Progenitor cell of endocrine pancreas (in vitro differentiated cells): ENCODE measurements at places on chromosomes 4 and X. TPM values are rescaled to one million over a fixed set of nuclear protein-coding genes. Genes with fewer than 3 reads are reported as not detected.

- no peak for DNase-seq
Measured at GRCh38 chr4:180434131-180434895, 1808.9 kb upstream of the TENM3 start.

DNA sequence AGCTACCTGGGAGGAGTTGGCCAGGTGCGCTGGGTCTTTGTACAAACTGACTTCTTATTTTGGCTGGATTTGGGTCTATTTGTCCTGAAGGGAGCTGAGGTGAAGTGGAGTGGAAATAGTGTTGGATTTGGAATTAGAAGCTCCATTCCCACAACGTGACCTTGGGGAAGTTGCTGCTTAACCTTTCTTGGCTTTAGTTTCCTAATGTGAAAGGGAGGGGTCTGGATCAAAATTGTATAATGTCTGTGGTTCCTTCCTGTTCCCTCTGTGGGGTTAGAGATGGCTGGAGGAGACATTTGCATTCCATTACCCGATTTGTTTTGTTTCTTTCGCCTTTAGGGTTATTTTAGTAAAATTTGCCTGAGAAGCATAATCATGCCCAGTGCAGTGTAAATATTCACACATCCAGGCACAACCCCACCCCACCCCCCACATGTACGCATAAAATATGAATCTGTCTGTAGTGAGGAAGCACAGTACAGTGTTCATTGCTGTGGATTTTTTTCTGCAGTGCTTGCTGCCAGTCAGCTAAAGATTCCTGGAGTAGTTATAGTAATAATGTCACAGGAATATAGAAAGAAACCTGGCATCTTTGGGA lies 21.5 kb downstream of the JADE1 start:
- no peak for DNase-seq

Gene SH2D1A
- total RNA-seq, result not detected in 2 replicates

Gene ZFP92
- total RNA-seq, result 0.38 TPM in 2 replicates

- no peak for DNase-seq
Measured at GRCh38 chrX:11632732-11633131, 33.0 kb downstream of the ARHGAP6 start.

Gene MPP1
- 4.9 and 6.3 TPM in 2 replicates for total RNA-seq

- DNase-seq, result no peak
Measured at GRCh38 chr4:88693792-88694191, 3.8 kb downstream of the NAP1L5 start.

- DNase-seq, result no peak
Measured at GRCh38 chr4:36269101-36269500, 12.3 kb upstream of the DTHD1 start.

Gene SYTL5
- total RNA-seq, result 8.8 and 9.7 TPM in 2 replicates

Gene MAEA
- 77.8 and 81.3 TPM in 2 replicates for total RNA-seq

- DNase-seq, result no peak
Measured at GRCh38 chr4:156933633-156934258, 37.9 kb downstream of the PDGFC start.

DNA sequence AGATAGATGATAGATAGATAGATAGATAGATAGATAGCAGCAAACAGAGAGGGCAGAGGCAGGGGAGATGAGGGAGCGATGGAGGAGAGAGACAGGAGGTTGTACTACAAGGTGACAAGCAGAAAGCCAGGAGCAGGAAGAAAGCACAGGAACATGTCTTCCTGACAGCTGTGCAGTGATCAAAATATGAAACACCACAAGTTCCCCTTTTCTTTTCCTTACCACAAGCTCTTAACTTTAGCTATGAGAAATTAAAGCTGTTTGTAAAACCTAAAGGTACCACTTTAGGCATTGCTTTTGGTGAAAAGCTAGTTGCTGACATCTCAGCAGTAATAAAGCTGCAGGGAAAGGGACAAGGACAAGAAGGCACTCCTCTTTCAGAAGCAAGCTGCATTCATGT lies 9.1 kb upstream of the MAGED4B start:
- no peak for DNase-seq

GRCh38 chrX:50680990-50681389 lies 133.0 kb downstream of the SHROOM4 start:
- no peak for DNase-seq

GRCh38 chr4:135372131-135372530 lies 1170.5 kb upstream of the PABPC4L start:
- no peak for DNase-seq

DNA sequence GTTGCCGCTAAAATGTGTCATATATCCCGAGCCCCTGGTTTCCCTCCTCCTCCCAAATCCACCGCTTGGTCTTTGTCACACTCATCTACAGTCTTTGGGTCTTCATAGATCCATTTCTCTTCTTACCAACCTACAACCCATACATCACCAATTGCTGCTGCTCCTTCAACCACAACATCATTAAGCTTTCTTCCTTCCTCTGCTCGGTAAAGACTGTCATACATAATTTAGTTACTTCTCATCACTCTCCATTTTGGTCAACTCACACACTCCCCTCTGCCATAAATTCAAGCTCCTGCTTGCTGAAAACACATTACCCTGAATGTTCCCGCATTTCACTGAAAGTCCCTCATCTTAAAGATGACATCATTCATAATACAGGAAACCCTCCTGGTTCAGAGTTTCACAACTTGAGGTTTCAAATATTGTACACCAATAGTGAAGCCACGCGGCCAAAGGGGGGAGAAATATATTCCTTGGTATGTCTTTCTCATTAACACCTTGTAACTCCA lies 1.7 kb upstream of the DCTD start:
- DNase-seq, result no peak

Gene KLB
- 0.36 and 0.43 TPM in 2 replicates for total RNA-seq

Gene CENPI
- 13.2 and 13.7 TPM in 2 replicates for total RNA-seq

Gene SMPX
- total RNA-seq, result not detected in 2 replicates

Gene GALNTL6
- 0.14 and 0.20 TPM in 2 replicates for total RNA-seq

- DNase-seq, result no peak
Measured at GRCh38 chr4:70752236-70752635, 30.5 kb downstream of the RUFY3 start.

- DNase-seq, result no peak
Measured at GRCh38 chr4:185718578-185719499, 93.2 kb downstream of the SORBS2 start.

Gene FMR1NB
- total RNA-seq, result not detected in 2 replicates

DNA sequence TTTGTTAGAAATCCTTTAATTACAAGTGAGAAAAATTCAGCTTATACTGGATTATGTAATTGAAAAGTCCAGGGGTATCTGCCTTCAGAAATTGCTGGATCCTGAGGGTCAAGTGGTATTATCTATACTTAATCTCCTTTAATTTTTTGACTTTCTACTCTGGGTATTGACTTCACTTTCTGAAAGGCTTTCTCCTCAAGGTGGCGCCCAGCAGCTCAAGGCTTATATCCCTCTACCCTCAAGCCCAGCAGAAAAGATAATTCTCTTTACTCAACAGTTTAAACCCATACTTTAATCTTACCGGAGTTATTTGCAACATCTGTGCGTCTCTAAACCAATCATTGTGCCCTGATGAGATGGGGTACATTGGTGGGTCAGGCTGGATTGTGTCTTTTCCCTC lies 129.5 kb downstream of the LARP7 start:
- no peak for DNase-seq

GRCh38 chr4:15366721-15367120 lies 61.1 kb upstream of the C1QTNF7 start:
- DNase-seq, result no peak

Gene PAGE5
- total RNA-seq, result not detected in 2 replicates

Gene CENPVL1
- total RNA-seq, result 1.4 TPM in 2 replicates

- no peak for DNase-seq
Measured at GRCh38 chrX:28851871-28852270, 264.6 kb downstream of the IL1RAPL1 start.

DNA sequence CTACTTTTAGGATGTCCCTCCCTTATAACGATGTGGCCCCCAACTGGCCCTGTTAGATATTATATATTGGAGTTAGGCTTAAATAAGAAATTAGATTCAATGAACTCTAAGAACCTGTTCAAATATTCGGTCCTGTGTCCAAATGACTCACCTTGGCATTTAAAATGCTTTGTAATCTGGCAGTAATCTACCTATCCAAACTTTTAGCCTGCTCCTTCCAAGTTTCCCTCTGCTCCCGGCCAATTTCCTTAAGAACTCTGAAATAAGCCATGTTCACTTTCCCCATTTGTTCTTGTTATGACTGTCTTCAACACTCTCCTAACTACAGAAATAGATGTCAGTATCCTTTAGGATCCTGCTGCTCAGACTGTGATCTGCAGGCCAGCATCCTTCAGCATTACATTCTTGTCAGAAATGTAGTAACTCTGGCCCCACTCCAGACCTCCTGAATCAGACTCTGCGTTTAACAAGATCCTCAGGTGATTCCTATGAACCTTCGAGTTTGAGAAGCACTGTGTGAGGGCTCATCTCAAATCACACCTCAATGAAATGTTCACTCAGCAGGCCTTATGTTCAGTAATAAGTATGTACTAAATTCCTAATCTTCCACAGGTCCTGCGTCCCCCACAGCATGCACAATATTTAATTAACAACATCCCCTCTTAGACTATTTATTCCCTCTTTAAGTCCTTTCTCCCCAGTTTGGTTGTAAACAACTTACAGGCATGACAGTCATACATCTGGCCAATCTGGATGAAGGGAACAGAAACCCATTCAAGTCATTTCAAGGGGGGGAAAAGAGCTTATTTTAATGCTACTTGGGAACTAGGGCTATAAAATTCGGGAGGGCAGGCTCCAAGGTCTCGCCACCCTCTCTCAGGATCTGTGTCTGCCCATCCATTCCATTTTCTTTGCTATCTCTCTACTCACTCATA lies 3.0 kb downstream of the ATP8A1 start:
- DNase-seq, result no peak

GRCh38 chr4:110271986-110272385 lies 73.6 kb upstream of the ELOVL6 start:
- DNase-seq, result no peak

Gene ING2
- 19.2 and 19.9 TPM in 2 replicates for total RNA-seq
